Hematopoietic multipotent progenitor cell treated with erythropoietin and hydrocortisone succinate and interleukin-3 and kit ligand, for 6 days (in vitro differentiated cells): ENCODE measurements at places on chromosomes 1 and 21.

- DNase-seq, result peak; percentile 80
These were observed 7.6 kb upstream of the IL22RA1 start for GRCh38 chr1:24150234-24151174.

GRCh38 chr1:35229587-35230360, 36.8 kb upstream of the SFPQ start:
- DNase-seq, result no peak

DNA sequence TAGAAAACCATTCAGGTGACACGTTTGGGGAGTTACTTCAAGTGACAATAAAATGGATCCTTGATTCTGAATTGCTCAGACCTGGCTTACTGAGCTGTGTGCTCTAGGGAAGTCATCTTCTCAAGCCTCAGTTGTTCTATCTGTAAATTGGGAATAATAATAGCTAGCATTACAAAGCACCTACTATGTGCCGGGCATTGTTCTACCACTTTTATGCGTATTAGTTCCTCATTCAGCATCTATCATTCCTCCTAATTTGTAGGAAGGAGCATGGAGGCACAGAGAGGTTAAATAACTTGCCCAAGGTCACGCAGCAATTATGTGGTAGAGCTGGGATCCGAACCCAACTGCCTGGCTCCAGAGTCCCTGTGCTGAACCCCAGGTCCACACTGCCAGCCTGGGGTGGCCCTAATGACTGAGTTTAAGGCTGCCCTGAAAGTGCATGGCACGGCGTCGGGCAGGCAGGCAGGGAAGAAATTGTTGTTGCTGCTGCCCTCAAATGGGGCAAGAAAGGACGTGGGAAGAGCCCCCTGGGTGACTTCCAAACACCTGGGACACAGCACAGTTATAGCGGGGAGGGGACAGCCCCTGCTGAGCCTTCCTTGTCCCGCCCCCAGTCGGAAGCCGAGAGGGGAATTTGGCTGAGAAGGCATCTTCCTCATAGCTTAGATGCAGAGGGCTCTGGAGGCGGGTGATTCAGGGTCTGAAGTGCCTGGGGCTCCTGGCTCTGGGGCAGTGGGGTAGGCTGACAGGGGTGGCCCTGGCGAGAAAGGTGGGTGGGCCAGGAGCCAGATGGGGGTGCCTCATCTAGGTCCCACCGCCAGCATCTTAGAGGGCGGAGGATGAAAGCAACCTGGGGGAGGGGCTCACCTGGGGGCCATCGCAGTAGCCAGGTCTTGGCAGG, 86.5 kb upstream of the IFFO2 start:
- DNase-seq, result no peak

DNA sequence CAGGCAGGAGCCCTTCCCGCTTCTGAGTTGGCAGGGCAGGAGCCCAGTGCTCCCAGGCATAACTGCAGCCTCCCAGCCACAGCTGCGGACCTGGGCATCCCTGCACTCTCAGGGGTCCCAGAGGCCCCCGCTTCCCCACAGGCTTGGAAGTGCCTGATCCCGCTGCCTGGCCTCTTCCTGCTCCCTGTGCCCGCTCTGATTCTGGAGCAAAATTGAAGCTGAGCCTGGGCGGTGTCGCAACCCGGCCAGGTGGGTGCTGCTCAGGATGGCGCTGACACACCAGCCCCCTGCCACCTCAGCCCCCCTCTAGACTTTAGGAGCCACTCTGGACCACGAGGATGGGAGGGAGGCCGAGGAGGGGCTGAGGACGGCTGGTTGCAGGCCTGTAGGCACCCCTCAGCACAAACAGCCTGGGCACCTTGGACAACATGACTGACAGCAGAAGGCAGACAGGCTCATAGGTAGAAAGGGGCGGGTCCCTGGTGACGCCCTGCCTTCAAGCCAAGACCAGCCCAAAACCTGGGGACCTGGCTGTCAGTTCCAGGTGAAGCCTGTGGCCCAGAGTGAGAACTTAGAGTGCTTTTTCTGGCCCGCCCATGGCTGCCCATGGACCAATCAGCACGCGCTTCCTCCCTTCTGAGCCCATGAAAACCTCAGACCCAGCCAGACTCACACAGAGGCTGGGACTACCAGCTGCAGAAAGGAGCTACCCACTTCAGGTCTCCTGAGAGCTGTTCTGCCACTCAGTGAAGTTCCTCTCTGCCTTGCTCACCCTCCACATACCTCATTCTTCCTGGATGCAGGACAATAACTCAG, 7.2 kb downstream of the HLCS start:
- DNase-seq, result no peak

GRCh38 chr1:100931716-100932115, 35.8 kb downstream of the SLC30A7 start:
- no peak for DNase-seq

GRCh38 chr1:1748686-1749321, 24.6 kb upstream of the CDK11A start:
- DNase-seq, result no peak

- DNase-seq, result no peak
These were observed 419.5 kb upstream of the DEPDC1 start for GRCh38 chr1:68916221-68916902.

- no peak for DNase-seq
These were observed 51.6 kb downstream of the BACH1 start for GRCh38 chr21:29350246-29350779.

- DNase-seq, result no peak
These were observed 46.4 kb upstream of the RGS21 start for GRCh38 chr1:192270398-192270797.

DNA sequence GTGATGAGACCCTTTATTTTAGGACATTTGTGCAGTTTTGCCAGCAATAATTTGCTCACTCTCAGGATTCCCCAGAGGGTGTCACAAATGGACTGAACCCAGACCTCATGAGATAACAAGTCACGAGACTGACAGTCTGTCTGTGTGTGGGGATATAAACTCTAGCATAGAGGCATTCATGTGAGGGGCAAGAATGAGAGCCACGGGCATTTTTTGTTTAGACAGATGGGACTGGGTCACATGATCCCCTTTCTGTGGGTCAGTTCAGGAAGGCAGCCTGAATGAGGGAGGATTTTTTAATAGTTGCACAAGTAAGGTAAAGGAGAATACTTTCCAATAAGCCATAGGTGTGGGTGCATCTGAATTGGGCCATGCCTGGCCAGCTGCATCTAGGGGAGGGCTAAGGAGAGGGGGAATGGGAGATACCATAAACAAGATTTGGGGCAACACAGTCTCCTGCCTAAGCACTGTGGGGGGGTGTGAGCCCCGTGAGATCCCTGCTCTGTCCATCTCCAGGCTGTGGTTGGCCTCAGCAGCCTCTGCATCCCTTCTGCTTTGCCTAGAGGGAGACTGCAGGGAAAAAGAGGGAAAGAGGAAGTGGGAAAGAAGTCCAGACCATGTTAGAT, 66.6 kb downstream of the NAV1 start:
- no peak for DNase-seq

GRCh38 chr1:116574581-116575291, 3.9 kb upstream of the CD58 start:
- DNase-seq, result peak; percentile 90

DNA sequence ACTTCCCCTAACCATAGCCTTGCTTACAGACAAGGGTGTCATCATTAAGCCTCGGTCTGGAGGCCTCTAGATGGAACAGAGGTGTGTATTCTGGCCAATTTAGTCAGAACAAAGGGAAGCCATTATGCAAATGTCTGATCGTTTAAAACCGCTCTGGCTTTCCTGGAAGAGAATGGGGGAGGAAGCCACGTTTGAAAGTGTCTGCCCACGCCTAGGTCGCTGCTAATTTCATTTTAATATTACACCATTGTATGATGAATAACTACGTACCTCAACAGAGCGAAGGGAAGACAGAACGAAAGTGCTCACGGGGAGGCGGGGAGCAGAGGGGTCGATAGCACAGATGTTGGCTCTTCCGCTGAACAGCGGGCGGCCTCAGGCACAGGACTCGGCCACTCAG, 41.1 kb upstream of the CSF3R start:
- no peak for DNase-seq

GRCh38 chr1:65083263-65083896, 64.6 kb upstream of the AK4 start:
- peak; percentile 33 for DNase-seq

DNA sequence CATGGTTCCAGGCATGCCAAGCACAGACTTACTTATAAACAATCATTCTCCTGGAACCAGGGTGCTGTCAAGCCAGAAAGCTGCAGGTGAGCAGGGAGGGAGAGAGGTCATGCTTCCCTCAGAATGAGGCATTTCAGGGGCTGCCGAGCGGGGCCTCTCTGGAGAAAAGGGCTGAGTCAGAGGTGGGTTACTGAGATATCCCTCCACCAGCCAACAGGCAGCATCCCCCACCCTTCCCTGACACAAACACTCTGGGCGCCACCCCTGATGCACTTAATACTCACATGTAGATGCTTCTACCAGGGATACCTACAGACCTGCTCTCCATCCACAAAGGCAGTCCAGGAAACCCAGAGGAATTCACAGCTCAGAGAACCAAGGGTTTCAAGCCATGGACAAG, 13.1 kb downstream of the STK40 start:
- peak; percentile 78 for DNase-seq

DNA sequence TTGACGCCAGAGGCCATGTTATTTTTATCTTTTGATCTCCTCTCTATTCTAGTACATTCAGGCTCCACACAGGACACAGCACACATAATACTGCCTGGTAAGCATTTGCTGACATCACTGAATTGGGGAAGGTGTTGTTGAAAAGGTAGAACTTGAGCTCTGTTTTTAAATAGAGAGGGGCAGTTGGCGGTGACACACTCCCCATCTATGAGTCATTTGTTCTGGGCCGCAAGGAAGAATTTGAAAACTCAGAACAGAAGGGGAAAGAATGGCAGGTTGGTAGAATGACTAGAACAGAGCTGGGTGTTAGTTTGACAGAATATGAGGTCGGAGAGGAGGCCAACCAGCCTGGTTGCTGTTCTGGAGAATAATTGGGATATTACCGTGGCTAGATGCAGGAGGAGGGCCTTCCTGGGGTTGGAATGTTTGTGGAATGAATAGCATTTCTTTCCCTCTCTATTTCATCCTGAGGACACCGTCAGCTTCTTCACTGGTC, 52.1 kb upstream of the ERRFI1 start:
- no peak for DNase-seq

DNA sequence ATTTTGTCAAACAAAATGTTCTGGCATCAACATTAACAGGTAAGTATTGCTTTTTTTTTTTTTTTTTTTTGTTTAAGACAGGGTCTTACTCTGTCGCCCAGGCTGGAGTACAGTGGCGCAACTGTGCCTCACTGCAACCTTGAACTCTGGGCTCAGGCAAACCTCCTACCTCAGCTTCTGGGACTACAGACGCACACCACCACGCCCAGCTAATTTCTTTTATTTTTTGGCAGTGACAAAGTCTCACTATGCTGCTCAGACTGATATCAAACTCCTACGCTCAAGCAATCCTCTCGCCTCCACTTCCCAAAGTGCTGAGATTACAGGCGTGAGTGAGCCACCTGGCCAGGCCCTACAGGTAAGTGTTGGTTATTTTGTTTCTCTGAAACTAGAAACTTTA, 2.4 kb downstream of the TUT4 start:
- DNase-seq, result no peak

- peak; percentile 91 for DNase-seq
These were observed 13.2 kb upstream of the EPS8L3 start for GRCh38 chr1:109776911-109777310.

DNA sequence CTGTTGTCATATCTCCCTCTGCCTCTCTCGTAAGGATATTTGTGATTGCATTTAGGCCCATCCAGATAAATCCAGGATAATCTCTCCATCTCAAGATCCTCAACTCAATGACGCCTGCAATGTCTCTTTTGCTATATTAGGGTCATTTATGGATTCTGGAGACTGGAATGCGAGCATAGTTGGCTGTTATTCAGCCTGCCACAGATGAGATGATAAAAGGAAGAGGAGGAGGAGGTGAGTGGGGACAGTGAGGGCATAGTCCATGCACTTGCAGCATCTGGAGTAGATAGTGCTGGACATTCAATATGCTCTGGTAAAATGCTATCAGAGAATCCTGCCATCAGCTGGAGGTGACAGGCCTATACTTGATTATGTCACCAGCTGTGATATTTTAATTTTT, 131.6 kb upstream of the CACNA1E start:
- DNase-seq, result no peak

- no peak for DNase-seq
These were observed 310.1 kb downstream of the S1PR1 start for GRCh38 chr1:101546885-101547284.

GRCh38 chr1:204032642-204033235, 40.2 kb upstream of the SOX13 start:
- DNase-seq, result no peak

DNA sequence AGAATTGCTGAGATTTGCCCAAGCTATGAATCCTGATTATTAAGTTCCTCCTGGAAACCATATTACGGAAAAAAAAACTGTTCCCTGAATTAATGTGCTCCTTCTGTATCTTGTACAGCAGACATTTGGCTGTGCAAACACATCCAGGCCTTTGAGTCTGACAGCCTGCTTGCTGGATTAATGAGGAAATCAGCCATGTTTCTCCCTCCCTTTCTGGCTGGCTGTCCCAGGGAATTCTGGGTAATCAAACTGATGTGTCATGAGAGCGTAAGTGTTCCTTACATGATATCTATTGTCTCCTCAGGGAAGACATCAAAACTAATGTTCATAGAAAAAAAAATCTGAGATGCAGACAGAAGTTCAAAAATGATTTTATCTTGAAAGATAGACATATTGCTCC, 18.8 kb downstream of the PGBD5 start:
- no peak for DNase-seq

GRCh38 chr1:7454052-7454815, 316.9 kb upstream of the VAMP3 start:
- peak; percentile 34 for DNase-seq

DNA sequence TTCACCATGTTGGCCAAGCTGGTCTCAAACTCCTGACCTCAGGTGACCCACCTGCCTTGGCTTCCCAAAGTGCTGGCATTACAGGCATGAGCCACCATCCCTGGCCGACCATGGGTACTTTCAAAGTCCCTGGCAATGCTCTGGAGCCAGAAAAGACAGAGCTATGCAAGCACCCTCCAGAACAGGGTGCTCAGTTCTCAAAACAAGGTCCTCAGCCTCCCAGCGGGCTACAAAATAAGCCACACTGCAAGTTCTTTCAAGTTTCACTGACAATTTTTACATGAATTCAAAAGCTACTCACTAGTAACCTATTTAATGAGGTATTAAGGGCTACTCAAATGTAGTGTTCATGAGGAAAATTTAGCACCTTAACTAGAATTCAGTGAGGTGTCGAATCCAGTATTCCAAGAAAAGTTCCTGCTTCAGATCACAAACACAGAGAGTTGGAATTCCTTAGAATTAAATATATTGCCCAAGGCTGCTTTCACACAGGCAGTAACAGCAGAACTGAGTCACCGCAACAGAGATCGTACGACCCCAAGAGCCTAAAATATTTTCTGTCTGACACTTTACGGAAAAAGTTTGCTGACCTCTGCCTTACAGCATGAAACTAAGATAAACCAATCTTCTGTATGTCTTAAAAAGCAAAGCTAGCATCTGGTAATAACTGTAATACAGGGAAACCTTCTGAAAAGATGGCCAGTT, 60.7 kb downstream of the HSF2BP start:
- no peak for DNase-seq

DNA sequence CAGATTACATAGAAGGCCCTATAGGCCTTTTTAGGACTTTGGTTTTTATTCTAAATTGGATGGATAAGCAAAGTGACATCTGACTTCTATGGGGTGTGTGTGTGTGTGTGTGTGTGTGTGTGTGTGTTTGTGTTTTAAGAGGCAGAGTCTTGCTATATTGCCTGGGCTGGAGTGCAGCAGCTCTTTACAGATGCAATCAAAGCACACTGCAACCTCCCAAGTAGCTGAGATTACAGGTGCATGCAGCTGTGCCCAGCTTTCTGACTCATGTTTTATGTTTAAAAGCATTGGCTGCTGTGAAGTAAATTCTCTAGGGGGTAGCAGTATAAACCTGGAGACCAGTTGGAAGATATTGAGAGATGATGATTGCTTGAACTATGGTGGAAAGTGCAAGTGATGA, 12.4 kb upstream of the EVI5 start:
- DNase-seq, result no peak
